ENCODE measurements at places on chromosomes 2 and 18.

DNA sequence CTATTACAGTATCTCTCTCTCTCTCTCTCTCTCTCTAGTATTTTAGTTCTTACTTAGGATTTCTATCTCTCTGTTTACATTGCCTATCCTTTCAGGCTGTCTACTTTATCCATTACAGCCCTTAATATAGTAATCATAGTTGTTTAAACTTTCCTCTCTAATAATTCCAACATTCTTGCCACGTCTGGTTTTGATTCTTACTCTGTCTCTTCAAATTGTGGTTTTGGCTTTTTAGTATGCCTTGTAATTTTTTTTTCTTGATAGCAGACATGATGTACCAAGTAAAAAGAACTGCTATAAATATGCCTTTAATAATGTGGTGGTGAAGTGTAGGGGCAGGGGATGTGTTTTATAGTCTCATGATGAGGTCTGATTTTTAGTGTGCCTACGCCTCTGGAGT lies 1809.5 kb upstream of the CELF4 start:
- no peak for DNase-seq

DNA sequence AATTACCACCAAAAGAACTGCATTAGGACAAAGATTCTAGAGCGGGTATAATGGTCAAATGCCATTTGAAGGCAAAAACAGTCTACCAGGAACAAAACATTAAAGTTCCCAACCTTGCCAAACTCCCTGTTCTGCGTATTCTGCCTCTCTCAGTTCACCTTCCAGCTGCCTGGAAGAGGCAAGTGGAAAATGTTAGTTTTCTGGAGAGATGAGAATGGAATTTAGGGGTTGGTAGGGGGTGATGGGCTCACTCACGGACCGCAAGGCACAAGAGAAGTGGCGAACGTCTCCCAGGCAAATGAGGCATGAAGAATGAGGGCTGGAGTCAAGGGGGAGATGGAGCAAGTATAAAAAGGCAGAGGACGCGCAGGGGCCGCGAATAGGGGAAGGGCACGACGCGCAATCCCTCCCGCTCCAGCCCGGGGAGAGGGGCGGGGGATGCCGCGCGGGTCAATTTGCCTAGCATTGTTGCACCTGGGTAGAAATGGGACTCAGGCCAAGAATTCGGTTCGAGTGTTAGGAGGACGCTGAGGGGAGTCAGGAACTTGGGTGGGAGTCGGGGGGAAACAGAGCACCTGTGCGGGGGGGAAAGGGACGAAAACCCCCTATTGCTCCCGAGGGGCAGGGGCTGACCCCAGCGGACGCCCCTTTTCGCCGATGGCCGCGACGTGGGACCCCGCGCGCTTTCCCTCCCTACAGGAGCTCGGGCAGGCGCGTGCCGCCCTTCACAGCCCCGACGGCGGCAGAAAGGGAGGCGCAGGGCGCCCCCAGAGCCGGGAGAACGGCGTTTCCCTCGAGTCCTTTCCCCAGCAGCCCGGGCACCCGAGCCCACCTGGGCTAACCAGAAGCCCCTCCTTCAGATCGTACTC lies 573 bp downstream of the PAIP2B start:
- peak; percentile 2 for DNase-seq

GRCh38 chr2:39492095-39492590 lies 55.1 kb upstream of the MAP4K3 start:
- peak; percentile 30 for DNase-seq

DNA sequence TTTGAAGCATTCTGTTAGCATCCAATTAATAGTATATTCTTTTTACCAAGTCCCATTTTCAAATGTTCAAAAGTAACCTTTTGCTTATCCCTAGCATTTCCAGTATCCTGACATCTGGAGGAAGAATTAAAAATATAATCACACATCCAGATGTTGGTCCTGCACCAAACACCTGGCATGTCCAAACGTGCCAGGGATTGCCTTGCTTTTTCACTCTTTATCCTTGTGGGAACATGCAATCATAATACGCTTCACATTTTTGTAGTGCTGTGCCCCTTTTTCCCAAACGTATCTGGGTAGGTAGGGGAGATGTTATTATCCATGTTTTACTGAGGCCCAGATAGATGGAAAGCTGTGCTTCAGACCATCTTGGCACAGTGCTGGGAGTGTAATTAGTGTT lies 133.0 kb downstream of the TPGS2 start:
- DNase-seq, result no peak

- no peak for DNase-seq
These were observed 499.0 kb downstream of the TMX3 start for GRCh38 chr18:68215931-68216330.

DNA sequence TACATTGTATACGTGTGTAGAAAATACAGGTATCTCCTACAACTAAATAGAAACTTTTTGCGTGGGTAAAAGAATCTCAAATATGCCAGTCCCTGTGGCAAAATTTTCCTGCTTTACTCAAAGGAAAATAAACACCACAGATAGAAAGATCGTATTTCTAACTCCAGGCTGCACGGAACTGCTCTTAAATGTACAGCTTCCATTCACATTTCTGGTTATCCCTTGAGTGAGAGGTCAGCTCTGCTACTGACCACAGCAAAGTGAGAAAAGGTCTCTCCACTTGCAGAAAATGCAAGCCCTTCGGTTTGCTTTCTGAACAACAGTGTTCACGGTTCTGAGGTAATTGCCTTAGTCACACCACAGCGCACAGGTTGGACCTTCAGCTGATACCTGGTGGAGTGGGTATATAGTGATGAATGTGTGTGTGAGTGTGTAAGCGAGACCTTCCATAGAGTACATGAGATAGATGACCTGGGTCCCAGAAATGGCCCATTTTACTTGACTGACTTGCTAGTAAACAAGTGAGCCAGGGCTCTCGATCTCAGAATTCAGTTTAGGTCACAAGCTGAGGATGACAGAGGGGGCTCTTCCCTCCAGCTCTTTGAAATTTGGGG lies 52.1 kb downstream of the ALPK2 start:
- no peak for DNase-seq

DNA sequence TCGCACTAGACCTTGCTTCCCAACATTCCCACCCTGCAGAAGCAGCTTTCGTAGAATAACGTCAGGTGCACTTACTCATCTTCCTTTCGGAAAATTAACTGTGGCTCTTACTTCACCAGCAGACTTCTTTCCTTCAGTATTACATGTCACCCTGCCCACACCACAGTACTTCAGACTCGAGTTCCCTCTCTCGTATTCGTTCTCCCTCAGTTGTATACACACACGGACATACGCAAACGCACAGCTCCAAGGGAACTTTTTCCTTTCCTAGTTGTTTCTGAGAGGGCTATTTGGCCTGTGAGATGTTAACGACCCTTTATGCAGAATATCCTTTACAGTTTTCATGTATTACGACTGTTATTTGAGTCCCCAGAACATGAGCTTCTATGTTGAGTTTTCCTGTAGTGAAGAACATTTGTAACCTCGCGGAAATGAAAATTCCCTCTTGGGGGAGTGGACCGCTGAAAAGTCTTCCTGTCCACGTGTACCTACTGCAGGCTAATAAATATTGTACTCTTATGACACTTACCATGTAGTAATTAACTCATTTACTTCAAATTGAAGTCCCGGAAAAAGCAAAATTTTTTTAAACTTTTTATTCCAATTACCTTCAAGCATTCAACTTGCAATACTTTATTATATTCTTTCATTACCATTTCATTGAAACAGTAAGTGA lies 908 bp downstream of the ERLEC1 start:
- no peak for DNase-seq

DNA sequence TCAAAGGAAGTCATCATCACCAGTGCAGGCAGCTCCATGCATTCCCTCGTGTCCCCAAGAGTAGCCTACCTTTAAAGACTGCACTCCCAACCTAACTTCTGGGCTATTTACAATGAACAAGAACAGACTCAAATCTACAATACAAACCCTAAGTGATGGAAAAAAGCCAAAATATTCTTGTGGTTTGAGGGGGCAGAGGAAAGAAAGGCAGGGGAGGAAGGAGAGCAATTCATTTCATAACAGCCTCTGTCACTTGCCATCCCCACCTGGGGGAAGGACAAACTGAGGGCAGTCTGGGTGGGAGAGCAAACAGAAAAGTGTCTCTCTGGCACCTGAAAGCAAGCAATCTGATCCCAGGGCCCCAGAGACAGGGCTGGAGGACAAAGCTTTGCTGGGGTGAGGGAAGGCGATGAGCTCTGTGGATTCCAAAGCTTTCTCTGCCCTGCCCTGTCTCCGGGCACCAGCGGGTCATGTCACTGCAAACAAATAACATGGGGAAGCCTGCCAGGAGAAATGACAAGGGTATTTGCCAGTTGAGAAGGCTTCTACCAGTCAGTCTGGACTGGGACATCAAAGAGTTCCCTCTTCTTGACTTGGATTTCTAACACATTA lies 528.0 kb upstream of the TNP1 start:
- DNase-seq, result no peak

GRCh38 chr18:75482880-75483279 lies 55.4 kb upstream of the SMIM21 start:
- no peak for DNase-seq

- DNase-seq, result no peak
These were observed 146.3 kb upstream of the SKOR2 start for GRCh38 chr18:47397671-47398319.

GRCh38 chr18:43661570-43661969 lies 384.3 kb upstream of the SYT4 start:
- DNase-seq, result no peak

- DNase-seq, result no peak
These were observed 31.5 kb downstream of the ATP8B1 start for GRCh38 chr18:57771626-57772025.

DNA sequence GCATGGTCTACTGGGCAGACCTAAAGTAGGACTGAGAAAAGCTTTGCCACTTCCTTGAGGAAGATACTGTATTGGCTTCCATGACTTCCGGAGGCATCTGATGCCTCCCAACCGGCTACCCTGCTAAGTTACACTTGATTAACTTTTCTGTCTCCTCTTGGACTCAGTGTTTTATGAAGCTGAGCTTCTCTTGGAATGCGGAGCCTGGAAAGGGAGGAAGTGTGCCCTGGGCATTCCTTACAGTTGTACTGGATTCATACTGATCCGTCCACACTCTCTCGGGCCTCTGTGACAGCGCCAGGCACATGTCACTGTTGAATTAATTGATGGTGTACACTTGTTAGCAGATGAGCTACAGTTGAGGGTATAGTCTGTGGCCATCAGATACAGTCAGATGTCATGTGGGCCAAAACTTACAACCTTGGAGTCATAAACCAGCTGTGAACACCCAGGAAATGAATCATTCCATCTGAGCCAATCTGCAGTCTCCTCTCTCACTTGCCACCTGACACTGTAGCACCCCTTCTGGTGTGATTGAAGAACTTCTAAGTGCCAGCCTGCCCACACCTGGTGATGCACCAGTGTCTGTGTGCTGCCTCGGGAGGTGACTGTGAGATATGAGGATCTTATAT lies 122.5 kb downstream of the FHOD3 start:
- DNase-seq, result no peak

DNA sequence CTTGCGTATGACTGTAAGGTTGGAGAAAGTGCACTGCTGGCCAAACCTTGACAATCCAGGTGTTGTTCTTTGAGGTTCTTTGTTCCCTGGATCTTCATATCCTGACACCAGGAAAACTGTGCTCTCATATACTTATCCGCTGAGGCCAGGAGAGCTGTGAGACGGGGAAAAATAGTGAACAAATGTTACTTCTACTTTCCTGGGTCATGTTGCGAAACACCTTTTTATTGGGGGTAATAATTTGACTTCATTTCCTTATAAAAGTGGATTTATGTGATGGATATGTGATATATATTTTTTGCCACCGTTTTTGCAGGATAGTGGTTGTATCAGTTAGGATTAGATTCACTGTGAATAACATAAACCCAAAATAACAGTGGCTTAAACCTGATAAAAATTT lies 336.1 kb downstream of the OSR1 start:
- DNase-seq, result no peak

DNA sequence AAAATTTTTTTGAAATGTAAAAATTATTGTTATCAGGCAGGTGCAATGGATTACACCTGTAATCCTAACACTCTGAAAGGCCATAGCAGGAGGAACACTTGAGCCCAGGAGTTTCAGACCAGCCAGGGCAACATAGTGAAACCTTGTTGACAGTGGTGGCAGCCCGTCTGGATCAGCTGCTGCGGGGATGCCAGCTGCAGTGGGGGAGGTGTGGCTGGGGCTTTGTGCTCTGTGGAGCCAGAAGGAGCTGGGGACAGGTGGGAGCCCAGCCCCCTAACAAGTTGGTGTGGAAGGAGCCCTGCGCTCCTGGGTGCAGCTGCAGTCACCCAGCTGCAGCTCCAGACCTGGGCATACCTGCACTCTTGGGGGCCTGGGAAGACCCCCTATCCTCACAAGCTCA lies 182.4 kb upstream of the MC4R start:
- no peak for DNase-seq

- no peak for DNase-seq
These were observed 22.0 kb downstream of the STARD6 start for GRCh38 chr18:54335638-54336173.

DNA sequence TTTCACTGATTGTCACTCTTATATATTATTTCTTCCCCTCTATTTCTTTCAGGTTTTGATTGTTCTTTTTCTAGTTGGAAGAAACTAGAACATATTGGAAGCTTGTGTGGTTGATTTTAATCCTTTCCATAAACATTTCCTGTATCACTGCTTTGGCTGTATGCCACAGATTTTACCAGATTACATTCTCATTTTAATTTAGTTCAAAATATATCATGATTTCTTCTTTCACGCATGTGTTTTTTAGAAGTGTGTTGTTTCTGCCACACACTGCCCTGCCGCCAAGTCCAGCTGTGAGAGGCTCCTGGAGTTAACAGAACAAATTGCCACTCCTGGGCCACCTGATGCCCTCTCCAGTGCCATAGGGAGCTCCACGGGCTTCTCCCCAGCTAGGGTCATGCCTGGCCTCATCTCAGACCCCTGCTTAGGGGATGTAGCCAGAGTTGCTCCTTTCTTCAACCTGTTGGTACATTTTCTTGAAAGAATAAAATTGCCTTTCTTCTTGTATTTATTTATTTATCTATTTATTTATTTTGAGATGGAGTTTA lies 206.2 kb upstream of the COPS8 start:
- DNase-seq, result no peak

GRCh38 chr2:78686625-78687153 lies 338.8 kb upstream of the REG3G start:
- DNase-seq, result no peak

DNA sequence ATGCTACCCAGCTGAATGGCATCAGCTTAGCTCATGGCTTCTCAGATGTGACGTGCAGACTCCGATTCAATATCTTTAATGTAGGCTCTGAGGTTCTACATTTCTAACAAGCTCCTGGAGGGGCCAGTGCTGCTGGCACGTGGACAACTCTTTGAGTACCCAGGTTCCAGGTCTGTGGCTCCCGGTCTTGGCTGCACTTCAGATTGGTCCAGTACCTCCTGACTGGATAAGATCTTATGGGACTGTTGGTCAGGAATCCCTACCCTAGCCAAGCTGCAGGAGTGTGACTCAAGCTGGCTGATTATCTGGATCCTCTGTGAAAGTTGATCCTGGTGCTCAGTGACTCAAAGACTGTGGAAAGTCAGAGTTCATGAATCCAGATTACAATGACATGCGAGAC lies 222.1 kb downstream of the ANKRD30B start:
- no peak for DNase-seq

- no peak for DNase-seq
These were observed 173.3 kb upstream of the TNP1 start for GRCh38 chr2:217033186-217033585.

- DNase-seq, result no peak
These were observed 3.2 kb upstream of the MREG start for GRCh38 chr2:216016581-216016980.

Data from activated CD4-positive, alpha-beta T cell treated with anti-CD3 and anti-CD28 coated beads for 24 hours (primary cell).